ENCODE measurements at places on chromosomes 11 and 22.

DNA sequence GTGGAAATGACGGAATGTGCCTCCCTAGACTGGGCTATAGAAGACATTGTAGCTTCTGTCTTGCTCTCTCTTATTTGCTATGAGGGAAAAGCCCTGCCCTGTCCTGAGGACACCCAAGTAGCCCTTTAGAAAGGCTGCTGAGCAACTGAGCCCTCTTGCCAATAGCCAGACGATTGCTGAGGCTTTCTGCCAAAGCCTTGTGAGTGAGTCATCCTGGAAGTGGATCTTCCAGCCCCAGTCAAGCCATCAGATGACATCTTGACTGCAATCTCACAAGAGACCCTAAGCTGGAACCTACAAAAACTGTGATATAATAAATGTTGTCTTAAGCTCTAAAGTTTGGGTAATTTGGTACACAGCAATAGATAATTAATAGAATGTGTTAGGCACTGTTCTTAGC, 3.9 kb upstream of the TRAF6 start:
- DNase-seq, result no peak

- no peak for DNase-seq
These were observed 220.0 kb upstream of the ZBED5 start for GRCh38 chr11:11077898-11078297.

GRCh38 chr11:60396382-60396781, at the start of gene MS4A14:
Gene MS4A14, plus strand, starts transcription at chr11:60396459. Its CDS starts 120 bp downstream, at chr11:60396579.
- DNase-seq, result no peak

- DNase-seq, result no peak
These were observed 255.5 kb downstream of the TENM4 start for GRCh38 chr11:79185351-79185750.

GRCh38 chr22:42536166-42536565, 16.6 kb upstream of the RRP7A start:
- DNase-seq, result no peak

DNA sequence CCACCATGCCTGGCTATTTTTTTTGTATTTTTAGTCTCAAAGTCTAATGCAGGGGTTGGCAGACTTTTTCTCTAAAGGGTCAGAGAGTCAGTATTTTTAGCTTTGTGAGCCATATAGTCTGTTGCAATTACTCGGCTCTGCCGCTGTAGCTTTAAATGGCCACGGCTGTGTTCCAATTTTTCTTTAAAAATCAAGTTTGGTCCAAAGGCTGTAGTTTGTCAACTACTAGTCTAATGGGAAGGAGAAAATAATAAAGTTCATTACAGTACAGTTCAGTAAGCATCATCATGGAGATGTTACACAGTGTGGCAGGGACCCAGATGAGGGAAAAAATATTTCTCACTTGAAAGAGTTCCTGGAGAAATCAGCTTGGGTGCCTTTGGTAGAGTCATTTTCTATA, 107.6 kb downstream of the CSNK2A3 start:
- no peak for DNase-seq

DNA sequence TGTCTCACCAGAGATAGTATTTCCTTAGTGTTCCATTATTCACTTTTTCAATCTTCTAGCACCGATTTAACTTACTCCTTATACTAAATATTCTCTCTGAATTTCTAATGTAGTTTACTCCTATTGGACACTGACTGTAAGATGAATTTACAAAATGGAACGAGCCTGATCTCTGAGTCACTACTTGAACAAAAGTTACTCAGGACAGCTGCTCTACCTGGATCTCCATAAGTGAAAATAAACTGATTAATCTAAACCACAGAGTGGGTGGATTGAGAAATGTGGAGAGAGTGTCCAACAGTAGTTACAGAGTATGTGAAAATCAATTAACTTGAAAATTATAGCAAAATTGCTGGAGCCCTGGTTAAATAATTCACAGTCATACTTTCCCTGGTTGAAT, 141.7 kb upstream of the CHORDC1 start:
- no peak for DNase-seq

- DNase-seq, result no peak
These were observed 162.4 kb downstream of the SOX6 start for GRCh38 chr11:16193897-16194381.

GRCh38 chr11:122803716-122804115, 34.6 kb upstream of the CRTAM start:
- no peak for DNase-seq

DNA sequence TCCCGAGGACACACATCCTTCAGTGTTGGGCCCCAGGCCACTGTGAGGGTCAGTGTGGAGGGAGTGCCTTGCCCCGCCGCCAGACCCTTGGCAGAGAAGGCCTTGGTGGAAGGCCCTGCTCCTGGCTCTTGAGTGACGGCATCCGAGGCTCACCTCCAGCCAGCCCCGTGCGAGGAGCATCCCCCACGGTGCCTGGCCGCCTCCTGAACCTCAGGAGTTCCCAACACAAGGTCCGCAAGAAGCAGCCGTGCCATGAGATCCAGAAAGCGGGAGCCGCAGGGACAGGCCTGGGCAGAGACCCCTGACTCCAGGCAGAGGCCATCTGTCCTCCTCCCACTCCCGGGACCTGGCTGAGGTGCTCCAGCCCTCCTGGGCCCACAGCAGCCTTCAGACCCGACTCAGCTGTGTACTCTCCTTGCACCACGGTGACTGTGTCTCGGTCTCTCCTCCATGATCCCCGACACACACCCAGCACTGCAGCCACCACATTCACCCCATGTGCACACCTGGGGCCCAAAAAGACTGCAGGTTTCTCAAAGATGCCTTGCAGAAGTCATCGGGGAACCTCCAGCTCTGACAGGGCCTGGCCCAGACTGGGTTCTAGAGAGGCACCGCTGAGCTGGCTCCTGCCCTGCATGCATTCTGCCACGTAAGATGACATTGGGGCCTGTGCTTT, 870.2 kb downstream of the BRD1 start:
- DNase-seq, result no peak

GRCh38 chr11:58530236-58530635, 22.3 kb upstream of the OR5B21 start:
- peak; percentile 28 for DNase-seq

GRCh38 chr11:2525941-2526807, 81.4 kb downstream of the KCNQ1 start:
- no peak for DNase-seq

- DNase-seq, result no peak
These were observed 226.7 kb upstream of the NARS2 start for GRCh38 chr11:78801161-78801884.

GRCh38 chr11:132520199-132520598, 1012.1 kb downstream of the OPCML start:
- DNase-seq, result no peak

- no peak for DNase-seq
These were observed 6.3 kb downstream of the IGF2 start for GRCh38 chr11:2132874-2133240.

- no peak for DNase-seq
These were observed 90.7 kb downstream of the MORC2 start for GRCh38 chr22:30877662-30878515.

GRCh38 chr11:60124802-60125432, 36.5 kb downstream of the MS4A2 start:
- DNase-seq, result no peak

- DNase-seq, result peak; percentile 68
These were observed 4.8 kb downstream of the SDF2L1 start for GRCh38 chr22:21646608-21647590.

DNA sequence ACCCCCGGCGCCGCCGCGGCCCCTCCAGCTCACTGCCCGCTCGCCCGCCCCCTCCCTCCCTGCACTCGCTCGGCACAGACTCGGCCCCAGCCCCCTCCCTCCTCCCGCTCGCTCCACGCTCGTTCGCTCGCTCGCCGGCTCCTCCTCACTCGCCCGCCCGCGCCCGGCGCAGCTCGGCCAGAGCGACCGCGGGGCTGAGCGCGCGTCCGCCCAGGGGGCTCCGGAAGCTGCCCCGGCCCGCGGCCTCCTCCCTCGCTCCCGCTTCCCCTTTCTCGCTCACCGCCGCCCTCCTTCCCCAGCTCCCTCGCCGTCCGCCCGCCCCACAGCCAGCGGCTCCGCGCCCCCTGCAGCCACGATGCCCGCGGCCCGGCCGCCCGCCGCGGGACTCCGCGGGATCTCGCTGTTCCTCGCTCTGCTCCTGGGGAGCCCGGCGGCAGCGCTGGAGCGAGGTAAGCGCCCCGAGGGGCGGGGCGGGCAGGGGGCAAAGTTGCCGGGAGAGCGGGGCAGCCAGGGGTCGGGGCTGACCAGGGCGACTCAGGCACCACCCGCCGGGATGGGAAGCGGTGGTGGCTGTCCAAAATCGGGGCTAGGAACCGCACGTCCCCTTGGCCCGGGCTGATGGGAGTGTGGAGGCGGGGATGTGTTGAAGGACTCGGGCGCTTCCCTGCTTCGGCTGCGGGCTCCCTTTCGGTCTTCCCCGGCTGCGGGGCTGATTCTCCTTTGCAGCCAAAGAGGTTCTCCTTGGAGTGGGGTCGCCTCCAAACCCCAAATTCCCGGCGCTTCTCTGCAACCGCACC, at the start of gene SEZ6L:
SEZ6L (plus strand) TSS at position 148 of the 797 bp plus-strand sequence; CDS start at position 356, 208 bp downstream.
- no peak for DNase-seq

- DNase-seq, result no peak
These were observed 28.3 kb upstream of the MS4A6A start for GRCh38 chr11:60211206-60211605.

DNA sequence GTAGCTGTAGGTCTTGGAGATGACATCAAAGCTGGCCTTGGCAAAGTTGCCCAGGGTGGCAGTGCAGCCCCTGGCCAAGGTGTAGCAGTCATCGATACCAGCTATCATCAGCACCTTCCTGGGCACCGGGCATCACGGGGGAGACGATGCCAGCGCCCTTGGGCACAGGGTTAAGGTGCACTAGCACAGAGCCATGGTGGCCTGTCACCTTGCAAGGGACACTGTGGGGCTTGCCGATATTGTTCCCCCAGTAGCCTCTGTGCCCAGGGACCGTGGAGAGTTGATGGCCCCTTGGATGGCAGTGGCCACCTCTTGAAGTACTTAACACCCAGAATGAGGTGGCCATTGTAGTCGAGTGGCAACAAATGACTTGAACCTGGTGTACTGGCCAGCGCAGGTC, 44.4 kb upstream of the FTH1 start:
- no peak for DNase-seq

GRCh38 chr11:17153757-17154156, 54.0 kb downstream of the PIK3C2A start:
- DNase-seq, result no peak

GRCh38 chr11:31445621-31446020, 63.8 kb downstream of the IMMP1L start:
- no peak for DNase-seq

DNA sequence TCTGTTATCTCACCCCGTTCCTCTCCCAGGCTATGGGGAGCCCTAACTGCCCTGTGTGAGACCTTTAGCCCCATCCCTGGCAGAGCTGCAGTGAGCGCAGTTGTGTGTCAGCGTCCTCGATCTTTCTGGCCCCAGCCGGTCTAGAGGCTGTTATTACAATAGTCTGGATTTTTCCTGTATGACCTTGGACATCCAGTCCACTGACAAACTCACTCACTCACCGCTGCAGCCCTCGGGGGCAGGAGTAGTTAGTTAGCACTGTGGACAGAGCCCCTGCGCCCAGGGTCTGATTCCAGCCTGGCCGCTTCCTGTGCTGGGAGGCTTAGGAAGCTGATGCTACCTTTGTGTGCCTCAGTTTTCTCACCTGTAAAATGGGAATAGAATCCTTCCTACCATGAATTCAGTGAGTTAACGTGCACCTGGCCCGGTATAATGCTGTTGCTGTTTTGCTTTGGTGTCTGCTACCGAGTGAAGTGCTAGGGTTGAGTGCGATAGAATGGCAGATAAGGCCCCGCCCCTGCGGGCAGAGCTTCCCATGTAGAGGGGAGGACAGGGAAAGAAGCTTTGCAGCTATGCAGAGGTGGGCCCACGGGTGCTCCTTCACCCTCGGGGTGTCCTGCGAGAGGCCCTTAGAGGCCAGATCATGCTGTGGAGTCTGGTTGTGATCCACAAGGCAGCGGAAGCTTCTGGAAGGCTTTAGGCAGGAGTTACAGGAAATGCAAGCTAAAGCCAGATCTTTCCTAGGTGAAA, 3.0 kb downstream of the LRP5 start:
- no peak for DNase-seq

GRCh38 chr22:49382451-49382735, 445.3 kb downstream of the BRD1 start:
- DNase-seq, result no peak

- DNase-seq, result no peak
These were observed 92.7 kb downstream of the NAV2 start for GRCh38 chr11:19805376-19805775.

DNA sequence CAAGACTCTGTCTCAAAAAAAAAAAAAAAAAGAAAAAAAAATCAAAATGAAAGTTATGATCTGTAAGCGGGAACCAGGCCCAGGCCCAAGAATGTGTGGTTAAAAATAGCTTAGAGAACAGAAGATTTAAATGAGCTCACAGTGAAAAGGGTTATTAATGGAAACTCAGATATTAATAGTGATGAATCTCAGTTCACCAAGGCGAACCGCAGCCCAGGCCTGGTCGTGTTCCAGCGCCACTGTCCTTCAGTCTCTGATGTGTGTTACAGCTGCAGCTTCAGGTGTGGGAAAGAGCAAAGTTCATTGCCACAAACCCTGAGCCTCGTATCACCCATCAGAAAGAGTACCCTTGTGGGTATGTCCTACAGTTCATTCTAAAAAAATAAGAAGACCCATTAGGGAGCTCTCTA, 107.1 kb downstream of the GAB2 start:
- DNase-seq, result no peak

DNA sequence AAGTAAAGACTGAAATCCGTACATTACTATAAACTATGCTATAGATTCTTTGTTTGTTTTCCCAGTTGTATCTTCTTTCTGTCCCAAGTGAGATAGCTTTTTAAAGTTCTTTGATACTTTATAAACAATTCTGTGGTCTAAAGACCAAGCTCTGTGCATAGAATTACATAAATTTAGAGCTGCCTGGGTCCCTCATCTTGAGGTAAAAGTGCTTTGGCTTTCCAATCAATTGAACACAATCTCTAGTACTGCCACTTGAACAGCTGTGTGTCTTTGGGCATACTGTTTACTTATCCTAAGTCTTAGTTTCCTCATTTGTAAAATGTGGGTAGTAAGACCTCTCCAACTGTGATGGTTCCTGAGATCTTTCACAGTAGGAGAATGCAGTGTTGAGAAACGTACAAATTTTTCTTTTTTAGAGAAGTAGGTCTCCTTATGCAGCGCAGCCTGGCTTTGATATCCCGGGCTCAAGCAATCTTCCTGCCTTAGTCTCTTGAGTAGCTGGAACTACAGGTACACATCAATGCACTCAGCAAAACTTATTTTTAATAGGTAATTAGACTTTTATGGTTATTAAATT, 2.5 kb upstream of the EED start:
- no peak for DNase-seq

DNA sequence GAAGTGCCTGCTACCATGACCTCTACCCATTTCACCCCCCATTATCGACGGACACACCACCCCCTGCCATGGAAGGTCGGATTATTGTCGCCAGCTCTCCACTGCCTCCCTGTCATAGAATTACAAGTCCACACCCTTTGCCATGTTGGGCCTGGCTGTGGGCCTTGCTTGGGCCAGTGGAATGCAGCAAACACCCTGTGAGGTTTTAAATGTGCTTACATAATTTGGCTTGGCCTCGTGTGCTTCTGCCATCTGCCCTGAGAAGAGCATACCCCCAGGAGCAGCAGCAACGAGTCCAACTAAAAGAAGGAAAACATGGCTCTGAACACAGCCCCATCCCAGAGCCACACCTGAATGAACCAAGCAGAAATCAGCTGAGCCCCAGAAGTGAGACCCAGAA, 94.1 kb upstream of the PRDM11 start:
- no peak for DNase-seq
